ENCODE measurements at places on chromosomes 13 and 19.

DNA sequence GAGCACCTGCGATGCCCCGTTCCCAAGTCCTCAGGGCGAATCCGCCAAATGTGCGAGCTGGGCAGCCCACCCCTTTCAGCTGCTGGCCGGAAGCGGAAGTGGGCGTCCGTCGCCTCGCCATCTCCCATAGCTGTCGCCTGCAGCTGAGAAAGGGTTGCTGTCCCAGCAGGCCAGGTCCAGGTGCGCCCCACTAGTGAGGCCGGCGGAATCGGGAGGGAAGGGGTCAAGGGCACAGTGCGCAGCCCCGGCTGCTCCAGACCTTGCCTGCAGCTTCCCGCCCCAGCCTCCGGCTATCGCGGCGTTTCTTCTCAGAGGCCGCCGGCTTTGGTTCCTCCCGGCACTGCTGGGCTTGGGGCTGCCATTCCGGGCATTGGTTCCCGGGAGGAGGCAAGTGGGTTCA lies at the start of gene ZNF177:
Gene ZNF177, plus strand, starts transcription at position 109 of the 400 bp plus-strand sequence. CDS start 15,299 bp downstream, outside the sequence.
- no peak for DNase-seq

DNA sequence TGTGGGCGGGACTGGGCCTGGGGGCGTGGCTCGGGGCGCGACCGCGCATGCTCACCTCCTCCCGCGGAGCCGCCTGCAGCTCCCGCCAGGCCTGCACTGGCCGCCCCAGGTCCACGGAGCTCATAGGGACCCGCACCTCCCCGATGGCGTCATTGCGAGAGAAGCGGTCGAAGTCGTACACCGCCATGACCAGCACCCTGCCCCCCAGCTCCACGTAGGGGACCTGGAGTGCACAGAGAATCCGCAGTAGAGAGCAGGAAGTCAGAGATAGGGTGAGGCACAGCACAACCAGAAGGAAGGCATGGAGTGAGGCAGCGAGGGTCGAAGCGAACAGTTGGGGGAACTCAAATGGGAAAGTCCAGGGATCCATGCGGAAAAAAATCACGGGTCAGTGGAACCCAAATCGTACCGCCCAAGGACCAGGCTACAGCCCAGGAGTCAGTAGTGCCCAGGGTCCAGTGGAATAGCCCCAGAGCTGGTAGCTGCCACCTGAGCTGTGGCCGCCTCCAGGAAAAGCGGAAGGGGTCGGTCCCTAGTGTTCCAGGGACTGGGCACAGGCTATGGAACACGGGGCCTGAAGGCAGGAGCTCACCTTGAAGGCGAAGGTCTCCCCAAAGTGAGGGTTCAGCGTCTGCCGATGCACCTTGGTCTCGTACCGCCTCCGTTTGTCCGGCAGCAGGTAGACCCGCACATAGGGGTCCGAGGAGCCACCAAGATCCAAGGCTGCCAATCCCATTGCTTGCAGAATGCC lies 4.8 kb downstream of the SYT5 start:
- no peak for DNase-seq

DNA sequence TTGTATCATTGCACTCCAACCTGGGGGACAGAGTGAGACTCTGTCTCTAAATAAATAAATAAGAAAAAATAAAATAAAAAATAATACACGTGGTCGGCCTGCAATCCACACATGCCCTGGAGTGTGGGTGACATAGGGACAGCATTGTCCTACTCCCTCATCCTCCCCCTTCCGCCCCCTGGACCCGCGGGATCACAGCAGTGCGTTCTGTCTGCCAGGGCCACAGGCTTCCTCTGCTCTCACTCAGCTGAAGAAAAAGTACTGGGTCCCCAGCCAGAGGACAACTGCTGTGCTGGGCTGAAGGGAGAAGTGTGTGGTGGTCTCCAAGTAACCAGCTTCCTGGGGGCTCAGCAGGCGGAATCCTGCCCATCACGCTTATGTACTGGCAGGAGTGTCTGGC lies 6.3 kb downstream of the BCAT2 start:
- DNase-seq = no peak

GRCh38 chr13:107295416-107296140 lies 727.6 kb upstream of the ARGLU1 start:
- no peak for DNase-seq

- DNase-seq = no peak
Measured at GRCh38 chr13:110546926-110547325, 14.6 kb downstream of the RAB20 start.

Data from activated CD8-positive, alpha-beta memory T cell treated with anti-CD3 and anti-CD28 coated beads for 1 hour (primary cell).